ENCODE measurements at places on chromosomes 3 and 15. TPM values are rescaled to one million over a fixed set of nuclear protein-coding genes. Genes with fewer than 3 reads are reported as not detected.

DNA sequence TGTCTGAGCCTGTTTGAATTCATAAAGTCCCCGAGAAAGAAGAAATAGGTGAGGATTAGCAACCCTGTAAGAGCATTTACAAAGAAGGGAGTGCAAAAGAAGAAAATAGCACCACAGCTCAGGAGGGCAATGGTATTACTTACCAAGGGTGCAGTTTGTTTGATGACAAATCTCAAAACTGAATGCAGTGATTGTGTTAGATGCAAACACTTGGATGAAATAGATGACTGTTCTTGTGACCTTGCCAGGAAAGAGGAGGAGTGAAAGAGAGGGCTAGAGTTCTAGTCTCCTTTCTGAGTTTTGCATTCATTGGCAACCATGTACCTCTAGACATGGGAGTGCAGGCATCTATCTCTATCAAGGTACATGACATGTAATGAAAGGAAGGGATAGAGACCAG, 1030.8 kb upstream of the CFAP20DC start:
- DNase-seq, result no peak

- no peak for DNase-seq
Measured at GRCh38 chr3:168024537-168024941, 71.2 kb downstream of the GOLIM4 start.

DNA sequence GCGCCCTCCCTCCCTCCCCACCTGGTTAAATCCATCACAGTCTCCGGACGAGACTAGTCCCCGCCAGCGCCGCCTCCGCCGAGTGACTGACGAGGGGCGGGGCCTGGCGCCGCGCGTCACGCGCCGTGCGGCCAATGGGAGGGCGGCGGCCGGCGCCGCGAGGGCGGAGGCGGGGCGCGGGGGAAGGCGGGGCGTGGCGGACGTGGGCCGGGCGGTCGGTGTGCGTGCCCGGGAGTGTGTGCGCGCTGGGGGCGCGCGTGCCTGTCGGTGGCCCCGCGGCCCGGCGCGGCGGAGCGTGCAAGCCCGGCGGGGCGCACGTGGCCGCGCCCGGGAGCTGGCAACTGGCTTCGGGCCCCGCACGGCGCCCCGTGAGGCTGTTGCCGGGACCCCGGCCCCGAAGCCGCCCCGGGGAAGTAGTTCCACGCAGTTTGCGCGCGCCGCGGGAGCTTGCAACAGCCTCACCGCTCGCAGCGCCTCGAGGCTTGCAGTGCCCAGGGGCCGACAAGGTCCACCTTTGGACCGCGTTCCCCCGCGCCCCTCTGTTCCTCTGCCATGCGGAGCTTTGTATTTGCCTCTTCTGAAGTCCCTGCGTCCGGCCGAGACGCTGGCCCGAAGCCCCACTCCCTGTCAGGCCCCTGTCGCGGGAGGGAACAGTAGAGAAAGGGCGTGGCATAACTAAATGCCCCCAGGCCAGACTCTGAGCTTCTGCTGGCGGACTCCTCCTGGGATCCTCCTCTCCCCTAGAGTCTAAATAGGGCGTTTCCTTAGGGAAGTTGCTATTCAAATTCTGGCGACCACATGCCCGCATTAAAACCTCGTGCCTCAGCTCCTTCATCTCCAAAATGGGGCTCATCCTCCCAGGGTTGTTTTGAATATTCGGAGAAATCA, 400.9 kb downstream of the SHQ1 start:
- peak; percentile 65 for DNase-seq

DNA sequence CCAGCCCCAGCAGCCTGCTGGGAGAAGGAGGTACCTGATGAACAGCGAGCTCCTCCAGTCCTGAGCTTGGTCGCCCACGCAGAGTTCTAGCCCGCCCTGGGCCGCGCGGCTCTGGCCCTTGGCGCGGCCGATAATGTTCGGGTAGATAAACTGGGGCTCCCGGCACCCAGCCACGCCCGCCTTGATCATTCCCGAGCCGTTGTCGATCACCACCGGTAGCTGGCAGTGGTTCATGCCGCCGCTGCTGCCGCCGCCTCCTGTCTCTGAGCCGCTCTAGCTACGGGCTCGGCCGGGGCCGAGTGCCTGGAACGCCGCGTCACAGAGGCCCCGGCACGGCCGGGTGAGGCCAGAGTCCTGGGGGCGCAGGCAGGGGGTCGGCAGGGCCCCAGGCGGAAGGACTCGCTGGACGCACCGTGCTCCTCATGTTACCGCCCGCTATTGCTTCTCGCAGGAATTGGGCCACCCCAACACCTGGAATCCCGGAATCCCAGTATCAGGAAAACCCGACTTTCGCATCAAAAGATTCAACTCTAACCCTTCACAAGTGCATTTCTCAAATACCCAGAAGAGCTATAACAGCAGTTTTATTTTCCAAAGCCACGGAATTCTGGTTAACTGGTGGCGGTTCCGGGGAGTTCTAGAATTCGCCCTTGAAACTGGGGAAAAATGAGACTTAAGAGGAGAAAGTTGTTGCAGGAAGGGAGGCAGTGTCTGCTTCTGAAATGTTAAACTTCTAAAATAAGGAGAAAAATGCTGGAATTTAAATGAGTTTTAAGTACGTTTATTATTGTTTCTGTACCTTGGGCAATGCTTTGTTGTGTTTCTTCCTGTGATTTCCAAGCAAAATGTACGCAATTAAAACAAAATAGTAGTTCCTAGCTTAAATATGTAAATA, at the start of gene ACTRT3:
Gene ACTRT3 (minus strand): TSS at position 275 of the 895 bp plus-strand sequence. CDS start 41 bp downstream, at position 234.
- peak; percentile 67 for DNase-seq

DNA sequence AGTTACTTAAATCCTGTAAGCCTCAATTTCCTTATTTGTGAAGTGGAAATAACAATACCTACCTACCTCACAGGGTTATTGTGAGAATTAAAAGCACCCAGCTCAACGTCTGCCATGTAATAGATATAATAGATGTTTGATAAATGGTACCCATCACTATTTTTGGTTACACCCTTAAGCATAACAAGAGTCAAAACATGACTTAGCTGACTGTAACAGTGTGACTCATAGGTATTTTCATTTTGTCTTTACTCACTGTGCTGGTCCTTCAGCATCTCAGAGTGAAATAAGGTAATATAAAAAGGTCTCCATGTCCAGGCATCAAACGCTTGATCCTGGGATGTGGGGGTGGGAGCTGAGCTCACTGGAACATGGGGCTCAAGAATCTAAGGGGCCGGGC, 3.1 kb downstream of the CPLX3 start:
- DNase-seq, result no peak

DNA sequence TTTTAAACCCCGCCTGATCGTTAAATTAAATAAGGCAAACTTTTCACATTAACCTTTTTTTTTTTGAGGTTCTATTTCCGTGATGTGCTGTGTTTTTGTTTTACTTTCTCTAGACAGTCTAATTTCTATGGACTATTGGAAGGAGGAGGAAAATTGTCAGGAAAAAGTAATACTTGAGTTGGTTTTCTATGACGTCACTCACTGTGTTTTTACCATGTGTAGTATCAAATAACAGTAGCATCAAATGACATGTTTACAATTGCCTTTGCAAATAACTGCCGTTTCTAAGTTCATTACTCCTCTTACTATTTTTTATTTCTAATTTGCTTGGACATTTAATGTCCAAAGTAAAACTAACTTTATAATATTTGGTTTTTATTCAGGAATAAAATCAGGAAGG, 32.3 kb downstream of the MYO1E start:
- no peak for DNase-seq

GRCh38 chr3:162034368-162034767, 537.8 kb downstream of the OTOL1 start:
- no peak for DNase-seq

DNA sequence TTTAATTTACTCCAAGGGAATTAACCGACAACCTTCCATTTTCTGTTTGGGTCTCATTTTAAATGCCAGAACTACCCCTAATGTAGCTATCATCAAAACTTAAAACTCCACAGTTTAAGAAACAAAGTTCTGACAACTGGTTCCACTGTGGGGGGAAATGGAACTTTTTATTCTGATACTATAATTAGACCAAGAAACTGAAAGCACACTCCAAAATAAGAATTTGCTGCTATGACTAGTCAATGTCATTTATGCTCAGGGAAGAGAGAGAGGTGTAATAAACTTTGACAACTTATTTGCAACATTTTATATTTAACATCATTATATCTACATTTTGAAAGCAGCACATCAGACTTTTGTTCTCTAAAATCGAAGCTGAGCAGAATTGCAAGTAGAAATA, 169.2 kb downstream of the ANXA2 start:
- DNase-seq, result no peak

DNA sequence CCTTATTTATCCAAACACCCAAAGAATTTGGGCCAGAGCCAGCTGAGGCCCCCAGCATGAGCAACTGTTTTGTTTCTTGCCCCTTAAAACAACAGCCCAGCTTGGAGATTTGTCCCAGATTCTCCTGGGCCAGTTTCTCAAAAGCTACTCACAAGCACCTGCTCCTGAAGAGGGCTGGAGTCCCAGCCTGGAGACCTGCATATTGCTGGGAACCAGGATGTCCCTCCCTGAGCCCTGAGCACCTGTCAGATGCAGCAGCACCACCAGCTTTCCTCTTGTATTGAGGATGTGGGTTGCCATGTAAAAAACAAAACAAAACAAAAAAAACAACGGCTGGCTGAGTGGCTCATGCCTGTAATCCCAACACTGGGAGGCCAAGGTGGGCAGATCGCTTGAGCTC, 7.0 kb upstream of the RFT1 start:
- no peak for DNase-seq

GRCh38 chr15:62920682-62921502, 121.7 kb upstream of the TPM1 start:
- DNase-seq, result no peak

GRCh38 chr3:58119186-58119585, 91.6 kb downstream of the DNASE1L3 start:
- no peak for DNase-seq

GRCh38 chr15:63475707-63476106, 28.7 kb upstream of the USP3 start:
- DNase-seq, result no peak

DNA sequence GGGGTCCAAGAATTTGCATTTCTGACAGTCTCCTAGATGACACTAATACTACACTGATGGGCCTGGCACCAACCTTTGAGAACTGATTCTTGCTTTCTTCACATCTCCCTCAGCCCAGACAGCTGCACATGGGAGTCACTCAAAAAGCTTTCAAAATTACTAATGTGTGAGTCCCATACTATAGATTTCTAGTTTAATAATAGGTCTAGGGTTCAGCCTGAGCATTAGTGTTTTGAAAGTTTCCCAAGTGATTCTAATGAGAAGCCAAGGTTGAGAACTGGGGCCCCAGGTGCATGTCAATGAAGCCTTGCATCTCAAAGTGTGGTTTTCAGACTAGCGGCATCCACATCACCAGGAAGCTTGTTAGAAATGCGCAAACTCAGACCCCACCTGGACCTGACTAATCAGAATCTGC, 159.9 kb upstream of the CMC1 start:
- no peak for DNase-seq

DNA sequence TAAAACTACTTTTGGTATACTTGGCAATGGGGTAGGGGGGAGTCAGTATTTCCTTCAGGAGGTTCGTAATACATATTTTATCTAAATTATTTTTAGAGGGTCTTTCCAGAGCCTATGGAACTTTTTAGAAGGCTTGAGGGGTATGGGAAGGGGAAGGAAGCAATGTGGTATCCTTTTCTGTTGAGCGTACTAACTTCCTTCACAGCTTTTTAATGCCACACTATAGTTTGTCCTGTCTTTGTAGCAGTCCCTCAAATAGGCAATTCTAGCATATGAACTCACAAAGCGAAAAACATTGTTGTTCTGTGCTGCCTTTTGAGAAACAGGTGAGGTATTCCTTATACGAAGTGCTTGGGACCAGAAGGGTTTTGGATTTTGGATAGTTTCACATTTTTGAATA, 22.3 kb upstream of the P2RY13 start:
- no peak for DNase-seq

DNA sequence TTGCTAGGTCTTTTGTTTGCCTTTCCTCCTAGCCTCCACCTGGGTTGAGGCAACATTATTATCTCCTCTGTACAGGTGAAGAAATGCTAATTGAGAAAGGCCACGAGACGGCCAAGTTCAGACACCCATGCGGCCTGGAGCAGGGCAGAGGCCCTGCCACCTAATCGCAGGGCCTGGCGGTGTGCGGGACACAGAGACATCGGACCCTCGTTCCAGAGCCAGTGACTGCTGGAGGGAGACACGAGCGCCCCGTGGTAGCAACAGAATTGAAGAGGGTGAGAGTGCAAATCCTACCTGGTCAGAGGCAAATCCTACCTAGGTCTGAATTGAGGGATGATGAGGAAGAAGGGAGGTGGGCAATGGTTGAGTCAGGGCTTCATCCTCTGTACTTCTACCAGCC, 113.8 kb upstream of the MEF2A start:
- DNase-seq, result no peak

GRCh38 chr3:47002171-47003055, 22.9 kb downstream of the NBEAL2 start:
- no peak for DNase-seq

- no peak for DNase-seq
Measured at GRCh38 chr3:156477323-156477722, 77.6 kb downstream of the SSR3 start.

DNA sequence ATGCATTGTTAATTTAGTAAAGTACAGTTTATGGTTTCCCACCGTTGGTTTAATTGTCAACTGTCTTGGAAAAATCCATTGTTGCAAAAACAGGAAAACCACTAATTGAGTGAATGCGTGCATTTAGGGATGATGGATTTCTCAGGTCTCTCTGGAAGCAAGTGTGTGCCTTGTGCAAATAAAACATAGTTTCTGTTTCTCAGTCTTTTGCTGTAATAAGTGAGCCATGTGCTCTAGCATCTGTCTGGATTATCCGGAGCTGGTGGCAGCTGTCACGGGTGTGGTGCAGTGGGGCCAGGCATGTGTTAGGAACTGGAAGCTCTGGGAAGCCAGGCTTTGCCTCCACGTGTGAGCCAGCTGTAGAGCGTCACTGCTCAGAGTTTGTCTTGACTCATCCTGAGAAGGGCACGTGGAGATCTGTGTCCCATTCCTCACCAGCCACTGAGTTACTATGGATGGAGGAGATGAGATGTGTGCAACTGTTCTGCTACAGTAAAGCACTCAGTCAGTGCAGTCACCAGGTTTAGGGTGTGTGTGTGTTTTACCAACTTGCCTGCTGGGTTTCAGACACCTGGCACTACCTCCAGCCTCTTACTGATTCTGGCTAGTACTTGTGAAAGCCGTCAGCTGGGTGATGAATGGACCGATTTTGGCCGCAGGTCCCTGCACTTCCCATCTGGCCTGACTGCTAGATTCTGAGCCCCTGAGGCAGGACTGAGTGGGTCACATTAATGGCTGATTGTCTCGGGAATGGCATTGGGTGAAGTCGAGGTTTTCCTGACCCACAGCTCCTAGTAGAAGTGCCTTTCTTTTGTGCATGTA, 7.2 kb downstream of the APBA2 start:
- DNase-seq, result no peak

DNA sequence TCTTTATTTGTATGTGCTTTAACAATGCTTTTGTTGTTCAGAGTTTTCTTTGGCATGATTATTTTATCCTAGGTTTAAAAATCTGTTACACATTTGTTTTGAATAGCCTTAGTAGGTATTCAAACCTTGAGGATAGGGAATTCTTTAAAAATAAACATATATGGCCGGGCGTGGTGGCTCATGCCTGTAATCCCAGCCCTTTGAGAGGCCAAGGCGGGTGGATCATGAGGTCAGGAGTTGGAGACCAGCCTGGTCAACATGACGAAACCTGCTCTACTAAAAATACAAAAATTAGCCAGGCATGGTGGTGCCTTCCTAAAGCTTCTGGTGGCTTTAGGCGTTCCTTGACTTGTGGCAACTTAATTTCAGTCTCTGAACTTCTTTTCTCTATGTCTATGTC, 743.3 kb upstream of the EPHA6 start:
- DNase-seq, result no peak

Gene MKRN3
- polyA plus RNA-seq, result 1.9 TPM

Gene CD80
- polyA plus RNA-seq, result 0.11 TPM

Gene FILIP1L
- 21.5 TPM for polyA plus RNA-seq

Gene SI
- polyA plus RNA-seq, result not detected

Gene PHLDB2
- polyA plus RNA-seq, result 85.9 TPM

Gene SLC22A14
- polyA plus RNA-seq, result 0.44 TPM

Gene DZIP3
- polyA plus RNA-seq, result 31.7 TPM

Measured in right renal cortex interstitium (tissue), 3 donors.